HFFc6 (cell line): ENCODE measurements at places on chromosomes 5 and 9. TPM values are rescaled to one million over a fixed set of nuclear protein-coding genes. Genes with fewer than 3 reads are reported as not detected.

CNTFR gene
- not detected in 3 replicates for total RNA-seq

CATSPER3 gene
- total RNA-seq, result 0.24 TPM in 1 of 3 replicates, not detected in the others

SLC45A2 gene
- total RNA-seq, result not detected in 3 replicates

TCOF1 gene
- total RNA-seq, result 30.8 to 46.0 TPM (median 39.4 TPM) in 3 replicates

RGS7BP gene
- not detected in 3 replicates for total RNA-seq

GRCh38 chr9:17837965-17838364 lies 259.1 kb downstream of the SH3GL2 start:
- no peak overlapping the region for H3K27ac ChIP-seq
- H3K4me3 ChIP-seq, result no peak overlapping the region
- DNase-seq, result no peak
- H3K36me3 ChIP-seq, result no peaks in the 10 kb centered on the region
- peaks cover 8% of the 10 kb centered on the region for H3K27me3 ChIP-seq

DNA sequence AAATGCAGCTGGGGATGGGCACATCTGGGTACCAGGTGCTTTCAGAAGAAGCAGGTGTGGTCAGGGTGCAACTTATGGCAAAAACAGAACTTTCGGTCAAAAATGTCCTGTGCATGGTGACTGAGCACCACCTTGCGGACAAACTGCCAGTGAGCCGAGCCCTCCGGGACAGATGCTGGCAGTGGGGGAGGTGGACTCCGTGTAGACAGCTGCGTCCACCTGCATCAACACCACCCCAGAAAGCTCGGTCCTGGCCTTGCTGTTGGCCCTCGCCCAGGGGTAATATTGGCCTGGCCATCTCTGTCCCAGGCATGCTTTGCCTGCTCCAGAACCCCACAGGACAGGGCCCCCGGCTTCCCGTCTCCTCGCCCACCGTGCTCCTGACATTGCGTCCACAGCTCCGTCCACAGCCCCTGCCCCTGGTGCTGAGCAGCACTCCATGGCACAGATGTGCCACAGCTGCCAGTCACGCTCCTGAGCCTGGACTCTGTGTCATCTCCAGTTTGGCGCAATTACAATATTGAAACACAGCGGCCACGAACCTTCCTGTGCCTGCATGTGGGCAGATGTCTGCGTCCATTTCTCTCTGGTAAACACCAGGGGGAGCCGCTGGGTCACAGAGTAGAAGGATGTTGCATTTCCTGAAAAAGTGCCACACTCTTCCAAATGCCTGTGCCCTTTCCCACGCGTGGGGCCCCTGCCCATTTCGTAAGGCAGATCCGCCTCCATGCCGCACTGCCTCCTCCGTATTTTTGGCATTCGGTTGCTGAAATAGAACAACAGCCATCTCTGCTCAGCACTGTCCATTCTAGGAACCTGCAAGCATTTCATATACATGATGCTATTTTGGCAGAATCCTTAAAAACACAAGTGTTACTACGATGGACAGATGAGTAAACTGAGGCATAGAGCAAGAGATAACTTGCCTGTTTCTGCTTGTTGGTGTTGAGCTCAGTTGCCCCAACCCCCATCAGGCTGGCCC lies 33.4 kb upstream of the SLC6A19 start:
- peak overlapping the region; percentile 74 for H3K4me3 ChIP-seq
- no peak overlapping the region for H3K27ac ChIP-seq
- H3K36me3 ChIP-seq, result no peaks in the 10 kb centered on the region
- H3K4me1 ChIP-seq, result peaks cover 16% of the 10 kb centered on the region
- H3K27me3 ChIP-seq, result peaks cover 6% of the 10 kb centered on the region; the same call in 1 of the 2 replicates

GRCh38 chr5:91311168-91311696 lies 71.9 kb downstream of the ARRDC3 start:
- H3K4me1 ChIP-seq, result peaks cover 59% of the 10 kb centered on the region
- H3K27ac ChIP-seq, result peak overlapping the region; percentile 98
- peaks cover 4% of the 10 kb centered on the region; the same call in 1 of the 2 replicates for H3K27me3 ChIP-seq
- DNase-seq, result no peak

DNA sequence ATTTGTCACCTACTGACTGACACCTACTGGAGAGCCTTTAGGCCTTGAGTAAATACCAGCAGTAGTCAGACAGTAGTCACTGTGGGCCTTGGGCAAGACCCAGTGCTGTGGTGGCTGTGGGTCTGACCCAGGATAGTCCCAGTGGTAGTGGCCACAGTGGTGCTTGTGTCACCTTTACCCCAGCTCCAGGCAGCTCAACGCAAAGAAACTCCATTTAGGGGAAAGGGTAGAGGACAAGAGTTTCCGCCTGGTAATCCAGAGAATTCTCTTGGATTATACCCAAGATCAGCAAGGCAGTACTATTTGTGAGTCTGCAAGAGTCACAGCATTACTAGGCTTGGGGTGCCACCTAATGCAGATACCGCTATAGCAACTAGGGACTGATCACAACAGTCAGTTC lies 28.9 kb downstream of the CERT1 start:
- peaks cover 1% of the 10 kb centered on the region; the same call in 1 of the 2 replicates for H3K27me3 ChIP-seq
- H3K27ac ChIP-seq, result no peak overlapping the region
- no peak for DNase-seq

DNA sequence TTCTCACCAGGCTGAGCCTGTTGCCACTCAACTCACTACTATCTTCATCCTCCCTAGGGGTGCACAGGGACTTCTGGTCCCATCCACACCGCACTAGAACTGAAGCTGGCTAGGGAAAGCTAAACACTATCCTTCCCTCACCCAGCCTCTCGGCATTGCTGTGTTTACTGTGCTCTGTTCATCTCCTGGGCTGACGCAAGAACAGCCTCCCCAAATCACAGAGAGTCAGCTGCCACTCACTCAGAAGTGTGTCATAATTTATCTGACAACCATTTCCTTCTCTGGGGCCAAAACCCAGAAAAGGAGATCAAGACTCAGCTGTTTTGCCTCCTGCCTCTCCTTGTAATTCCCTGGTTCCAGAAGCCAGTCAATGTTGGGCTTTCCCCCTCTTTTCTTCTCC lies 92.8 kb downstream of the ARHGEF28 start:
- no peaks in the 10 kb centered on the region for H3K27me3 ChIP-seq
- no peak overlapping the region for H3K27ac ChIP-seq
- DNase-seq, result no peak
- peaks cover 16% of the 10 kb centered on the region for H3K4me1 ChIP-seq
- peaks cover 10% of the 10 kb centered on the region for H3K36me3 ChIP-seq

DNA sequence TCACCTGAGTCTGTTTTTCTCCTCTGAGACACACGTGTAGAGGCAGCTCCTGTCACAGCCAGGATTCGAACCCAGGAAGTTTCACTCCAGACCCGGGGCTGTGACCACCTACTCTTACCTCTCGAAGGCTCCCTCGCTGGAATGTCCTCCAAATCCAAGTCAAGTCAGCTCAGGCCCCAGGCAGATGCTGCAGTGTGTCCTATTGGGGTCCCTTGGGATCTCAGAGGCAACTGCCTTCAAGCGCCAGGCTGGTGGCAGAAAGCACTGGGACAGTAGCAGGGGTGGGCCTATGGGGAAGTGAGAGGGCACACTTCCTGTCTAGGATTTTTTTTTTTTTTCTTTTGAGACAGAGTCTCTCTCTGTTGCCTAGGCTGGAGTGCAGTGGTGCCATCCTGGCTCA lies 762 bp upstream of the ST6GALNAC4 start:
- peaks cover 63% of the 10 kb centered on the region for H3K4me1 ChIP-seq
- no peak for DNase-seq
- H3K27ac ChIP-seq, result peak overlapping the region; percentile 77; the same call in 1 of the 2 replicates
- no peaks in the 10 kb centered on the region for H3K27me3 ChIP-seq
- H3K4me3 ChIP-seq, result no peak overlapping the region

DNA sequence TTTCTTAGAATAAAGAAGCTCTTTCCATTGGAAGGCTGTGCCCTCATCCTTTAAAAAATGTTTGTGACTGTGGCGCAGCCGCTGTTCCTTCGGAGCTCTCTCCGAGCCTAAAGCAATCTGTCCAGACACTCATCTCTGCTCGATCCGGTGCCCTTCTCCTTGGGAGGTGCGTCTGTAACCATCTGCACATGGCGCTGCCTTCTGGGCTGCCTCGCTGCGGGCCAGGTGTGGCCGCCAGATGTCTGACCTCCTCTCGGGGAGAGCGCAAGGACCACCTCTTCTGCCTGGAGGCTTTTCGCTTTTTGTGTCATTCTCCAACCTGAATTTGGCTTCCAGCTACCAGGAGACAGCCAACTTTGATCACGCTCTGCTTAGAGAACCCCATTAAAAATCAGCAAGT lies 153.4 kb upstream of the PTCH1 start:
- no peaks in the 10 kb centered on the region for H3K4me1 ChIP-seq
- no peak for DNase-seq
- H3K4me3 ChIP-seq, result no peak overlapping the region
- no peaks in the 10 kb centered on the region for H3K36me3 ChIP-seq
- no peak overlapping the region for H3K27ac ChIP-seq

GRCh38 chr5:60677850-60678664 lies 21.9 kb downstream of the DEPDC1B start:
- DNase-seq, result peak; percentile 49
- H3K4me3 ChIP-seq, result peak overlapping the region; percentile 52; the same call in 1 of the 2 replicates

GRCh38 chr5:149141957-149142851 lies 911 bp downstream of the ABLIM3 start:
- H3K36me3 ChIP-seq, result no peaks in the 10 kb centered on the region
- H3K4me1 ChIP-seq, result peaks cover 27% of the 10 kb centered on the region
- H3K27ac ChIP-seq, result peak overlapping the region; percentile 86

- no peak for DNase-seq
- peaks cover under 1% of the 10 kb centered on the region for H3K27me3 ChIP-seq
- H3K27ac ChIP-seq, result no peak overlapping the region
Measured at GRCh38 chr5:74897049-74897448, 30.9 kb upstream of the FAM169A start.

- H3K27ac ChIP-seq, result no peak overlapping the region
- DNase-seq, result no peak
- no peaks in the 10 kb centered on the region for H3K4me1 ChIP-seq
- peaks cover 12% of the 10 kb centered on the region; the same call in 1 of the 2 replicates for H3K27me3 ChIP-seq
- no peaks in the 10 kb centered on the region for H3K36me3 ChIP-seq
Measured at GRCh38 chr5:67897980-67898379, 317.6 kb upstream of the PIK3R1 start.

DNA sequence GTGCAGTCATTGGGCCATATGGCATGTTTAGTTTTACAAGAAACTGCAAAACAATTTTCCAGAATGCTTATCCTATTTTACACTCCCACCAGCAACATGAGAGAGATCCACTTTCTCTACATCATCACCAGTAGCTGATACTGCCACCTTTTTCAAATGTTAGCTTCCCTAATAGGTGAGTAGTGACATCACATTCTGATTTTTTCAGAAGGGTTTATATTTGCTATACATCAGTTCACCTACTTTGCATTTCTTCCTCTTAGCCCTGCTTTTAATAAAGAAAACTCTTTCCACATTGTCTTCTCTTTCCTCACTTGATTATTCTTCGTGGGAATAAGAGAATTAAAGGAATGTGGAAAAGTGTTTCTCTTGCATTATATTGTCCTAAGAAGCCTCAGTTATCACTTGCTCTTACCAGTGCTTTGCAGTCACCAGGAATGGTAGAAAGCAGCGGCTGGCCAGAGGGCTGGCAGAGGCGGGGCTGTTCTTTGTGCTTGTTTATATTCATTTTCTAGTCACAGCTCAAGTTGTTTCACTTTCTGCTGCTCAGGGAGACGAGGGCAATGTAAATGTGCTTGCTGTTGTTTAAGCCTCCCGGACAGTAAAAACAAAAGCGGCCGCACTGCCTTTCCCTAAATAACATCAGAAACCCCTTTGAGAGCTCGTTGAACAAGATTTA lies 164.8 kb downstream of the HSD17B3 start:
- peak overlapping the region; percentile 78 for H3K4me3 ChIP-seq
- peaks cover 54% of the 10 kb centered on the region for H3K4me1 ChIP-seq
- DNase-seq, result peak; percentile 50
- H3K27me3 ChIP-seq, result peaks cover 29% of the 10 kb centered on the region
- H3K27ac ChIP-seq, result peak overlapping the region; percentile 32; the same call in 1 of the 2 replicates

- H3K36me3 ChIP-seq, result no peaks in the 10 kb centered on the region
- H3K4me1 ChIP-seq, result peaks cover 21% of the 10 kb centered on the region
- H3K27ac ChIP-seq, result no peak overlapping the region
- no peaks in the 10 kb centered on the region; the same call in none of the 2 replicates for H3K27me3 ChIP-seq
Measured at GRCh38 chr5:169050146-169050571, 250.8 kb downstream of the SLIT3 start.

GRCh38 chr5:54257366-54258118 lies 52.8 kb downstream of the ARL15 start:
- DNase-seq, result no peak
- H3K27ac ChIP-seq, result no peak overlapping the region
- H3K27me3 ChIP-seq, result no peaks in the 10 kb centered on the region

GRCh38 chr9:112439825-112440224 lies 46.8 kb upstream of the KIAA1958 start:
- H3K27me3 ChIP-seq, result no peaks in the 10 kb centered on the region; the same call in 1 of the 2 replicates
- no peaks in the 10 kb centered on the region for H3K4me1 ChIP-seq
- H3K27ac ChIP-seq, result no peak overlapping the region
- DNase-seq, result no peak

DNA sequence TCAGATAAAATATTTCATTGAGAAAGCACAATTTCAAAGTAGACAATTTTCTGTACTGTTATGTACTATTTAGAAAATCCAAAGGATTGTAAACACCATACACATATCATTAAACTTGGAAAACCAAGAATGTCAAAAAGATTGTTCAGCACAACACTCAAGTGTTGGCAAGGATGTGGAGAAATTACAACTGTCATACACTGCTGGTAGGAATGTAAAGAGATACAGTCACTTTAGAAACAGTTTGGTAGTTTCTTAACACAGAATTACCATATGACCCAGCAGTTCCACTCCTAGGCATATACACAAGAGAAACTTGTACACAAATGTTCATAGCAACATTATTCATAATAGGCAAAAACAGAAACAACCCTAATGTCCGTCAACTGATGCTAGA lies 71.2 kb downstream of the OR2K2 start:
- no peak overlapping the region for H3K27ac ChIP-seq
- no peaks in the 10 kb centered on the region for H3K4me1 ChIP-seq
- no peak overlapping the region for H3K4me3 ChIP-seq

DNA sequence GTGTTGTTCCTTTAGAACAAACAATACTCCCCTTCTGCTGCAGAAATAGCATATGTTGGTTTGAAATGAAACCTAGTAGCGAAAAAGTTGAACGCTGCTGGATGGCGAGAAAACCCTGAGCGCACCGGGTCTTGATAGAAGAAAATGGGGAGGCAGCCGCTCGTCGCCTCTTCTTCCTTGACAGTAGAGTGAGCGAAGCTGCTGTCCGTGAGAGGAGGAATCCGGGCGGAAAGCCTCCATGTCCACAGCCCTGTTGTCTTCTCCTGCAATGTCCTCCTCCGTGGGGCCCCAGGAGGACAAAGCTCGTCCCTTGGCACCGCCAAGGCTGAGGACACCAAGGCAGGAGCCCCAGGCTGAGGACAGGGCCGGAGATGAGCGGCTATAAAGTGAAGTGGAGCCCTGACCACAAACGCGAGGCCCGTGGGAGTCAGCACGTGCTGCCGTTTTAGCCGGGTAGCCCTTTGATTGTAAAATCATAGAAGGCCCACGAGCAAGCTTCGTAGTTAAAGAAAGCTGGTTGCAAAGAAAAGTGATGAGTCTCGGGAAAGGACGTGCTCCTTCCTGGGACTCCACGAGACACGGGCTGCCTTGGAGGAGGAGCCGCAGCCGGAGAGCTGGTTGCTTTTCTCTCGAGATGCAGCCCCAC lies 35.6 kb downstream of the MRPL36 start:
- DNase-seq, result no peak
- H3K36me3 ChIP-seq, result no peaks in the 10 kb centered on the region
- H3K27me3 ChIP-seq, result peaks cover 10% of the 10 kb centered on the region

DNA sequence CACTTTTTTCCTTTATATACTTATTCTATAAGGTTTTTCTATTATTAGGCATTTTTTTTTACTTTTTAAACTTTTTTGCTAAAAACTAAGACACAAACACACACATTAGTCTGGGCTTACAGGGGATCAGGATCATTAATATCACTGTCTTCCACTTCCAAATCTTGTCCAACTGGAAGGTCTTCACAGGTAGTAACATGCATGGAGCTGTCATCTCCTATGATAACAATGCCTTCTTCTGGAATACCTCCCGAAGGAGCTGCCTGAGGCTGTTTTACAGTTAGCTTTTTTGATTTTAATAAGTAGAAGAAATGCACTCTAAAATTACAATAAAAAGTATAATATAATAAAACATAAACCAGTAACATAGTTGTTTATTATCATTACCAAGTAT lies 345.5 kb upstream of the PTGER4 start:
- H3K4me3 ChIP-seq, result no peak overlapping the region
- H3K27me3 ChIP-seq, result peaks cover 3% of the 10 kb centered on the region; the same call in 1 of the 2 replicates
- no peak for DNase-seq
